Activated T-helper 1 cell treated with anti-CD3 and anti-CD28 coated beads, Interleukin-2, amount 50 U/mL, for 16 hours (primary cell): ENCODE measurements at places on chromosomes 7 and 10.

- no peak for DNase-seq
Measured at GRCh38 chr7:158710651-158711102, 6.1 kb upstream of the NCAPG2 start.

DNA sequence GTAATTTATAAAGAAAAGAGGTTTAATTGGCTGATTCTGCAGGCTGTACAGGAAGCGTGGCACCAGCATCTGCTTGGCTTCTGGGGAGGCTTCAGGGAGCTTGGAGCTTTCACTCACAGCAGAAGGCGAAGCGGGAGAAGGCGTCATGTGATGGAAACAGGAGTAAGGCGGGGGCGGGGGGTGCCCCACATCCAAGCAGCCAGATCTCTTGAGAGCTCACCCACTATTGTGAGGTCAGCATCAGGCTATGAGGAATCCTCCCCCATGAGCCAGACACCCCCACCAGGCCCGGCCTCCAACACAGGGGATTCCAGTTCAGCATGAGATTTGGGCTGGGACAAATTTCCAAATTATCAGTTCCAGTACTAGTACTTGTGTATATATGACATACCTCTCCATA lies 46.2 kb downstream of the WDR37 start:
- DNase-seq: no peak

DNA sequence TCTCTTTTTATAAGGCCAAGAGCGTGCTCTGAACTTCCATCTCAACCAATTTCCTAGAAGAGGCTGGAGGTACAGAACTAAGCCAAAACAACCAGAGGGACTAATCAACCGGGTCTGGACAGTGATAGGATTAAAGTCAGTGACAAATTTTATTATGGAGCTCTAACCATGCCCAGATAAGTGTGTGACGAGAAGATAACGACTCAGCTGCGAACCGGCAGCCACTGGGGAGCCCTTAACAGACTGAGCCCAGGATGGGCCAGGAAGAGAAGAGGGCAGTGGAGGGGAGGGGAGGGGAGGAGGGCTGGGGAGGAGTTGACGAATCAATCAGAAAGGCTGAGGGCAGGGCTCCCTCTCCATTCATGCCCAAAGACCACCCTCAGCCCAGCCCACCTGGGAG lies 119.9 kb downstream of the PLXNA4 start:
- no peak for DNase-seq

- DNase-seq: no peak
Measured at GRCh38 chr10:111475720-111476119, 398.9 kb downstream of the ADRA2A start.

GRCh38 chr7:4699841-4700240 lies 17.7 kb downstream of the FOXK1 start:
- no peak for DNase-seq

- no peak for DNase-seq
Measured at GRCh38 chr10:72808001-72808400, 85.5 kb upstream of the OIT3 start.

- no peak for DNase-seq
Measured at GRCh38 chr7:15464667-15465121, 97.1 kb downstream of the AGMO start.

DNA sequence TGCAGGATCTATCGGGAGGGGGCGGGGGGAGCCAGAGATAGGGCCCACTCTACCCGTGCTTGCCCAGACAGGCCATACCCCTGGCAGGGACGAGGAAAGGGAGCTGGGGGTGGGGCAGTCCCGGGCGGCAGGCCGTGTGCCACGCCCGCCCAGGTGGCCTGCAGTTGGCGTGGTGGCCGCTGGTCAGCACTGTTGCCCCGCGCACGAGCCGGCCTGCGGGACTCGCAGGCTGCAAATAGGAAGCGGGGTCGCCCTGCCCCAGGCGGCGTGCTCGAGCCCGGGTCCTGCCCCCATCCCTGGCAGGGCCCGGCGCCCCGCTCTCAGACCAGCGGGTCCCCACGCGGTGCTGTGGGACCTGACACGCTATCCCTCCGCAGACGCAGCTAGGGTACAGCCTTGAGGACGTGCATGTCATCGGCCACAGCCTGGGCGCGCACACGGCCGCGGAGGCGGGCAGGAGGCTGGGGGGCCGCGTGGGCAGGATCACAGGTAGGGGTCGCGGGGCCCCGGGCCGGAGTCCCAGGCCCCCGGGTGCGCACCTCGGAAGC lies 6.7 kb downstream of the PNLIPRP2 start:
- DNase-seq: no peak

DNA sequence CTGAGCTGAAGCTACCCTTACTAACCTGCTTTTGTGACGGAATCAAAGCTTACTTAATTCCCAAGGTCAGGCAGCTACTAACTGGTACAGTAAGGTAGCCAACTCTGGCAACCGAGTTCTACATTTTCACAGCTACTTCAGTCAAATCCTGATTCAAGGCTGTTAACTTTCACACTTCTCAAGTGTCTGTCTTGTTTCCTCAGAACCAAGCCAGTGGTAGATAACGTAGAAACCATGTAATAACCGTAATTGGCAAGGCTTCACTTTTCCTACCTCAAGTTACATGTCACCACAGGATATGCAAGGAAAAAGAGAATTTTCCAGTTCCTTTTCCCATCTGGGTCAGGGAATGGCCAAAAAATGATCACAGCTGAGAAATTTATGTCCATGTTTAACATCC lies 746.7 kb downstream of the NRG3 start:
- no peak for DNase-seq

GRCh38 chr10:102468683-102469082 lies 17.3 kb upstream of the C10orf95 start:
- DNase-seq: no peak

- no peak for DNase-seq
Measured at GRCh38 chr10:80468002-80468401, 13.9 kb downstream of the TSPAN14 start.
